NCI-H526 treated with DMSO at 0.1 percent for 48 hours (cell line): ENCODE measurements at places on chromosomes 6 and 20.

DNA sequence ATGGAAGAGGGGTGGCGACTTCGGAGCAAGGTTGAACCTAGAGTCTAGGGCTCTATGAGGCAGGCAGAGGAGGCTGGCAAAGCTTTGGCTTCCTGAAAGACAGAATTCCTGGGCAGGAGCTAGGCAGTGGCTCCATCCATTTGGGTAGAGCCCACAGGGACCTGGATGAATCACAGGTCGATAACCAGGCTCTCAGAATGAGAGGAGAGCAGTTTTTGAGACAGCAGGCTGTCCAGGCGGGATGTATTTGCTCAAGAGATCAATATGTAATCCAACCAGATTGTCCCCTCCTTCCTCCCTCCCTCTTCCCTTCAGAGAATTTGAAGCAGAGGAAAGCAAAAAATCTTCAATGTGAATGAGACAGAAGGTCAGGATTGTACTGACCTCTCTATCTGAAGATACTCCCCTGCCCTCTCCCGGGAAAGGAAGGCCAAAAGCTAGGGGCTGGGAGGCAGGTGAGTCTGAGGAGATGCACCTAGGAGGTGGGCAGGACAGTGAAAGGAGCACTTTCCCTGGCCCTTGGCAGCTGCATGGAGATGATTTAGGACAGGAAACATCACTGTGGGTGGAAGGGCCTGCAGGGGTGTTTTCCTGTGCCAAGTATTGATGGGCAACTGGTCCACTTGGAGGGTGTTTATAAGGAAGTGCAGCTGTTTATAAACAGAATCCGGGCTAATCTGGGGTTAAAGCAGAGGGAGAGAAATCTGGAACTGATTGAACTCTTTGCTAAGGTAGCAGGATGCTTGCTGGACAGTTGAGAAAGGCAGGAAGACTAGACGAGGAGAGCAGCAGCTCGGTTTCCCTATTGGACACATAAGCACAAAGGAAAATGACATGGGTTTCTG lies 212.4 kb upstream of the LRFN2 start:
- no peak for DNase-seq

DNA sequence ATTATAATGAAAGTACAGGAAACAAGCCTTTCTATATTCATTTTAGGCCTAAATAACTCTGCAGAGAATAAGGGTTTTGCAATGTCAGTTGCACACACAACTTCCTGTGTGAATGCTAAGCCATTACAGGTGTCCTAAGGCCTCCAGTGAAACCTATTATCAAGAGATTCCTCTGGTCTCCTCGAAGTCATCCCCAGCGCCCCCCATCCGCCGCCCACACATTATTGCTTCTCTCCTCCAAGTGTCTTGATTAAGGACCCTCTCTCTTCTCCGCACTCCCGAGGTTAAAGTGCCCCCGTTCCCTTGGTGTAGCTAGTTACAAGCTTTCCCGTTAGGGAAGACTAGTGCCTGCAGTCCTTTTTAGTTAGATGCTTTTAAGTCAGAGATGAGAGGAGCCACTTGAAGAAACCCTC lies 1.3 kb downstream of the HIVEP2 start:
- no peak for DNase-seq

DNA sequence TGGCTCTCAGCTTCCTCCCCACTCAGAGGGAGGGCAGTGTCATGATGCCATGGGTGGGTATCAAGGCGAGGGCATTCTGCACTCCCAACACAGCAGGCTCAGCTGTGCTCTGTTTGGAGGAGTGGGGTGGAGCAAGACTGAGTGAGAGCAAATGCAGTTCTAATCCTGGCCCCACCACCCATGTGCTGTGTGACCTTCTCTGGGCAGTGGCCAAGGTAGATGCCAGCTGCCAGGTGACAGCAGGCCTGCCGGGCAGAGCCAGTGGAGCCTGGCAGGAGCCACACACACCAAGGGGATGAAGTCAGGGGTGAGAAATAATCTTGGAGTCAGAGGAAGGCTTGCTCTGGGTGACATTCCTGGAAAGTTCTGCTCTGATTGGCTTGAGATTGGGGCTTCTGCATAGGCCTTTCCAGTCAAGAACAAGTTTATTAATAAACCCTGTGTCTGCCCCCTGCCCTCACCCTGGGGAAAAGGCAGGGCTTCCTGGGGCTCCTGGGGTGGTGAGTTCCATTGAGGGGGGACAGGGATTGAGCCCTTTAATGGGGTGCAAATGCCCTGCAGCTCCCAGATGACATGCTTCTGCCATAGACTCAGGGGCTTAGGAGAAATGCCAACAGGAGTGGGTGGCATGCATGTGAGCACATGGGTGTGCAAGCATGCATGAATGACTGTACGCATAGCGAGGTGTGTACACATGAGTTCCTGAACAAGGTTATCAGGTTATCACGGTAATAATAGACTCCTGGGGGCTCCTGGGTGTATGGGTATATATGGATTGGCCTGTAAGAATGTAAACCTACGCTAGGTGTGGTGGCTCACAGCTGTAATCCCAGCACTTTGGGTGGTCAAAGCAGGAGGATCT lies 134.2 kb downstream of the MRPL14 start:
- no peak for DNase-seq

DNA sequence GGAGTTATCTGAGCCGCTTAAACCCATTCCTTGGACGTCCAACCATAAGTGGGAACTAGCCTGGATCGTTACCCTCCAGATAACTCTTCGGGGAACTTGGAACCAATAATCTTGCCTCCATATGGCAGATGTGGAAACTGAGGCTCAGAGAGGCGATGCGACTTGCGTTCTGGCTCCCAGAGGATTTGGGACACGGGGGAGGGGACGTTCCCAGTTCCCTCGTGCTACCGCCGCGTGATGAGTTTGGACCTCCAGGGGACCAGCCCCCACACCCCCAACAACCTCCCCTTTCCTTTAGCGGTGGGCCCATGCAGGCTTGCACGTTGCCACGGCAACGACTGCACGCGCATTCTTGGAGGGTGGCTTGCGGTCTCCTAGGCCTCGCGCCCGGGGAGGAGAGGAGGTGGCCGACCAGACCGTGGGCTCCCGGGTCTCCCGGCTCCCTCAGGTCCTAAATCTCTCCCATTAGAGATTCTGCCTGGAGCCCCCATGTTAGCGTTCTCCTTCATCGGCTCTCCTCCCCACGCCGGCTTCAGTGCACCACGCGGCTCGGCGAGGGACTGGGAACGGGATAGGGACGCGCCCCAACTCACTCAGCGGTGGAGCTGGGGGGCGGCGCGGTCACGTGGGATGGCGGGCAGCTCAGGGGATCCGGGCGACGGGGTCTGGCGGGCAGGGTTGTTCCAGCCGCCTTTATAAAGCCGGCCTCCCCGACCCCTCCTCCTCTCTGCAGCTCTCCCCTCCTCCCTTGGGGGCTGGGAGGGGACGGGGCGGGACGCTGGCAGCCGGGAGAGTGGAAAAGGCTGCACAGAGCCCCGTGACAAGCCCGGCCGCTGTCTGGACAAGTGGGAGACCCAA lies at the start of gene PLTP:
Gene PLTP (minus strand): TSS at position 670 of the 858 bp plus-strand sequence. CDS start 703 bp downstream, outside the sequence.
- no peak for DNase-seq

DNA sequence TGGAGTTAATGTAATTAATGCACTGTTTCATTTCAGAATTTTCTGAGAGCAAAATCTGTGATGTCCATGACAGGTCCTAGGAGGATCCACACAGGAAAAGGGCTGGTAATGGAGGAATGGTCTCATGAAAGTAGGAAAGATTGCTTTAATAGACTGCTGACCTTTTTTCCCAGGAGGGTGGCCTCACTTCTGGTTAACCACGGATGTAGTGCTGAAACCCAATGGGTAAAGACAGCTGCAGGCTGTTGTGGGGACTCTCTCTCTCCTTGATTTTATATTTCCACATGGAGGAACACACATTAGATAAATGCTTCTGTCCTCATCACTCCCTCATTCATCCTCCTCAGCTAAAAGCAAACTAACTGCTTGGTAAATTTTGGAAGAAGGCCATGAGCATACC lies 23.6 kb upstream of the RIPOR2 start:
- no peak for DNase-seq

- peak; percentile 67 for DNase-seq
Measured at GRCh38 chr20:57346477-57346876, 4.6 kb upstream of the RAE1 start.

DNA sequence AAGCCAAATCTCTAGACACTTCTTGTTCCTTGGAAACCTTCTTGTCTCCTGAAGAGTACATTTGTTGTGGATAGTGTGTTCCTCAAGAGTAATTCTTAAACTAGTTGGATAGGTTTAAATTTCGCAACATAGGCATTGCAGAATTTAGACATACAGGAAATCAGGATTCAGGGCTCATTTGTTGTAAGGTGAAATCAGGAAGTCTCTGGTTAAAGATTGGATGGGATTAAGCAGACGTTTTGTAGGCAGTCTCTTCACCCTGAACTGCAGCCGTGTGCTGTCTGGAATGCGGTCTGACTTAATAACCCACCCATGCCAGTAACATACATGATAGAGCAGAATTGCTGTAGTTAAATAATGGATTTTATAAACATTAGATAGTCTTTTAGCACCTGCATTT lies 21.7 kb downstream of the HIVEP1 start:
- DNase-seq = no peak

- no peak for DNase-seq
Measured at GRCh38 chr6:131286469-131287040, 151.3 kb downstream of the AKAP7 start.

GRCh38 chr20:3635346-3635745 lies 27.9 kb downstream of the GFRA4 start:
- DNase-seq = no peak

DNA sequence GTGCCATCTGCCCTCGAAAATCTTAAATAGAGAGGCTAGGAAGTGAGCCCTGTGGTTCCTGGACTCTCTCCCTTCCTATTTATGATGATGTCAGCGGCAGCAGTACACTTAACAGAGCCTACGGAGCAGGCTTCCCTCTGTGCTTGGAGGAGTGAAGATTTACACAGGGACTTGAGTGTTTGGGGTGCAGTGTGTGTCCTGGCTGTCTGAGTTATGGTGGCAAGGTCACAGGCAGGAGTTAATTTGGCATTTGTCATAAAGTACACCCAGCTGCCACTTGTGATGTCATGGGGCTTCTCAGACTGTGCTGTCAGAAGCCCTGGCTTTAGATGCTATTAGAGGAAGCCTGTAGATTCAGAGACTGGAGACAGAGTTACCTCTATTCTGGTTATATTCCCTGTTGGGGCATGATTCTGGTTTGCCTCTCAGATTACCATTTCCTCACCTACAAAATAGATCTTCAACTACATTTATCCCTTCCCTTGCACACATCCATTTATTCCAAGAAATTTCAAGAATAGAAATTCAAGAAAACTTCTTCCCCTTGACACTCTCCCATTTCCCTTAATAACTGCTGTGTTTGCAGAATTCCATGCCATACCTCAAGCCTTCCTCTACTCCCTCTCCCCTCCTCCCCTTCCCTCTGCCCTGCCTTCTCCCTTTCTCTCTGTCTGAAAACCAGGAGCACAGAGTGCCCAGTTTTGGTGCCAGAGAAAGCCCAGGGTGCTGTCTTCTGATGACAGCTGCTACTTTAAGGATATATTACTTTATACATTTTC lies 72.1 kb downstream of the SLC24A3 start:
- no peak for DNase-seq

DNA sequence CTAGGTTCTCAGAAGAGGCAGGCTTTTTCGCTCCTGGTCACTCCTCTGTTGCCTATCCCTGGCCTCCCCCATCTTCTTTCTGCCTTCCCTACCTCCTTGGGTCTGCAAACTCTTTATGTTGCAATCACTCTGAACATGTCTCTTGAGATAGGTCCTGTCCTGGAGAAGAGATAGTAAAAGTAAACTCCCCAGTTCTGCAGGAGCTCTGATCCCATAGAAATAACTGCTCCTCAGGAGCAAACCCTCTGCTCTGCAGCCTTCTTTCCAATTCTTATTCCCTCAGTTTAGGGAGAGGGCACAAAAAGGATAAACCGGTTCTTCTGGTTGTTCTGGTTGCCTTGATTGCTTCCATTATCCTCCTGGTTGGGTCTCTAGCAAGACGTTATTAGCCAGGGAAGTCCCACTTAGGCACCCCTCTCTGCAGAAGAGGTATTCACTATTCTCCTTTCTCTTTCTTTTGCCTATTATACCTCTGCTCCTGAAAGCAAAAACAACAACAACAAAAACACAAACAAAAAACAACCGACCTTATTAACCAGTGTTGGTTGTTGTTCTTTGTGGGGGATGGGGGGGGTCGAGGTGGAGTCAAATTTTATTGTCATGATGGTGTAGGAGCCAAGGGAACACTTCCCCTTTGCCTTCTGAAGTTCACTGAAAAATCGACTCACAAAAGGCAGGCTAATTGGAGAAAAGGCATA lies 973 bp downstream of the TRIM38 start:
- DNase-seq = peak; percentile 20

DNA sequence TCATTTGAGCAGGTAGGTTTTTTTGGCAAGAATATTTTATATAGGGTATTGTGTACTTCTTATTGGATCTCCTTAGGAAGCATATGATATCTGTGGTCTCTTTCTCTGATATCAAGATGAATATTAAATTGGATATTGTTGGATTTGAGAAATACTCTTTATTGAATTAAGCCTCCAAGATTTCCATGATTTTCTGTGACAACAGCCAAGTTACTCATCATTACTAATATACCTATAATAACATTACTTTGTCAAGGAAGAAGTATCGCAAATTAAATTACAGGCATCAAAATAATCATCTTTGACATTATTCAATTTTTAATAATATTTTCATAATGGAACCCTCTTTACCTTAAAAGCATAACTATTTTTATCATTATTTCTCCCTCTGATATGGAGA lies 86.5 kb downstream of the TMEM200A start:
- no peak for DNase-seq

GRCh38 chr6:168381726-168382458 lies 59.1 kb upstream of the SMOC2 start:
- no peak for DNase-seq

DNA sequence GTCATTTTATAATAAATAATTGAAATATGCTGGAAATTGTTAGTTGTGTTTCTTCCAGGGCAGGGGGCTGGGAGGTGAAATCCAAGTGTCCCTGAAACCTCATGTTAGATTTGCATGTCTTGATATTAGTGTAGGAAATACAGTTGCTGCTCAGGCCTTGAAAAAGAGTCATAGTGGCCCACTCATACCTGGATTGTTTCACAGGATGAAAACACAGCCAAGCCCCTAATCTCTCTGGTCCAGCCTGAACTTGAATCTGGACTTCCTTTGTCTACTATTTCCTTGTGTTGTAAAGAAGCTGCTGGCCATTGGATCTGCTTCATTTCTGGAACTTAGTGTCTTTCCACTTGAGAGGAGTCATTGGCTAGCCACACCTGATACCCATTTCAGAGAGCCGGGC lies 108.8 kb upstream of the JARID2 start:
- no peak for DNase-seq

- DNase-seq = no peak
Measured at GRCh38 chr20:19024296-19025035, 188.0 kb upstream of the SLC24A3 start.

- DNase-seq = no peak
Measured at GRCh38 chr20:24522452-24523330, 53.3 kb downstream of the SYNDIG1 start.
